KG1 (cell line): ENCODE measurements at places on chromosomes 12 and 14.

DNA sequence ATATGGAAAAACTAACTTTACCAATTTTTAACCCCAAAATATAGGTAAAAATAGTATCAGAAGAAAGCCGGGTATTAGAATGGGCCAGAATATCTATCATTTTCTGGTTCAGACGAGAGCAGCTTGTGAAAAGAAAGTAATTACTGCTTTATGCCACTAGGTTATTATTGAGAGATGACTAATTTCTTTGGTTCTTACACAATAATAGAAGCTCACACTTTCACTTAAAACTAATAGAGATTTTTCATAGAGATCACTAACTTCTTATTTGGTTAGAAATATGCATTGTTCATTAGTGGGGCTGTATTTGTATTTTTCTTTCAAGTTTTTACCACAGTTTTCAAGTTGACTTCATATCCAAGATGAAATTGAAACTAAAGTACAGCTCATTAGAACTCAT lies 1241.2 kb upstream of the FLRT2 start:
- DNase-seq = no peak

DNA sequence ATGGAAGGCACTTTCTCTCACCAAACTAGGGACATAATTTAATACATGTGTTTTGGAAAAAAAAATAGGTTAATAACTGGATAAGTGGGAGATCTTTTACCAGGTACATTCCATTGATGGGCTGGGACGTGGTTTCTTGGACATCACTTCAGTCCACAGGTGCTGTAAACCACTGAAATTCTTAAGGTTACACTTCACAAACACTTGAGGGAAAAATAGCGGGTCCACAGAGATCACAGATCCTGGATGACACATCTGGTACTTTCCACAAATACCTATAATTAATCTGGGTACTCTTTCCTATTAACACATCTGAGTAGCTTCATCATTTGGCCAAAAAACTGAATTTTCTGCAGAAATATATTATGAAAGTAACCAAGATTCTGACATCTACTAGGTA lies 85.0 kb downstream of the POLR3B start:
- no peak for DNase-seq

DNA sequence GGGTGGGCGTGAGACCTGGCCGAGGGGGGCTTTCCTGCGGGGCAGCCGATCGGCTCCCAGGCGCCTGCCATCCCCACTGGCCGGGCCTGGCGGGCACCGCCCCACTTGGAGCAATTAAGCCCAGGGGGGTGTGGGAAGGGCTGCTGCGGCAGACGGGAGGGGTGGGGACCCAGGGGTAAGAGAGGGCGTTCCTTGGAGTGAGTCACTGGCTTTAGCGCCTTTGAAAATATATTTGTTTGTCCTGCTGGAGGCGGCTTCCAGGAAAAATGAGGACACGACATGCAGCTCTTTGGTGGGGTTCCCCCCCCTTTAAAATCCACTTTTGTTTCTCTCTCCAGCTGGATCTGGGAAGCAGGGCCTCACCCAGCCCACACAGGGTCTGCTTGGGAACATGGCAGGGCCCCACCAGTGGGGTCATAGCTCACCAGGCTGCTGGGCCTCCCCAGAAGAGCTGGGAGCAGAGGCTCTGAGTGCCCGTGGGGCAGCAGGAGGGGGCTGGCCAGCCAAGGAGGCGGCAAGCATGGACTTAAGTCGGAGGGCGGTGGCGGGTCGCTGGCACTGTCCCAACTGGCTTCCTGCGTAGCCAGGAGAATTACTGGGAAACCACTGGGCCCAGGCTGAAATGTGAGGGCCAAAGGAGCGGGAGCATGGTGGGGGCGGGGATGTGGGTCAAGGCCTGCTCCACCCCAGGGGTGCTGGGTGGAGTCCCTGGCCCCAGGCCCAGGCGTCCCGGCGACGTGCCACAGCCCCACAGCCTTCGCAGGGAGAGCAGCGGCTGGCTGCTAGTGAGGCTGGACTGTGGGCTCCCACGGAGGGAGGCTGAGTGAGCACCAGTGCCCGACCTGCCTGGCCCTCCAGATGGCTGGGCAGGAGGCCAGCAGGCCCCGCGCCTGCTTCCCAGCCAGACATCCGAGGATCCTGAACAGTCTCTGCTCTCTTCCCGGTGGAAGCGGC lies 128.0 kb downstream of the RFLNA start:
- DNase-seq = no peak

DNA sequence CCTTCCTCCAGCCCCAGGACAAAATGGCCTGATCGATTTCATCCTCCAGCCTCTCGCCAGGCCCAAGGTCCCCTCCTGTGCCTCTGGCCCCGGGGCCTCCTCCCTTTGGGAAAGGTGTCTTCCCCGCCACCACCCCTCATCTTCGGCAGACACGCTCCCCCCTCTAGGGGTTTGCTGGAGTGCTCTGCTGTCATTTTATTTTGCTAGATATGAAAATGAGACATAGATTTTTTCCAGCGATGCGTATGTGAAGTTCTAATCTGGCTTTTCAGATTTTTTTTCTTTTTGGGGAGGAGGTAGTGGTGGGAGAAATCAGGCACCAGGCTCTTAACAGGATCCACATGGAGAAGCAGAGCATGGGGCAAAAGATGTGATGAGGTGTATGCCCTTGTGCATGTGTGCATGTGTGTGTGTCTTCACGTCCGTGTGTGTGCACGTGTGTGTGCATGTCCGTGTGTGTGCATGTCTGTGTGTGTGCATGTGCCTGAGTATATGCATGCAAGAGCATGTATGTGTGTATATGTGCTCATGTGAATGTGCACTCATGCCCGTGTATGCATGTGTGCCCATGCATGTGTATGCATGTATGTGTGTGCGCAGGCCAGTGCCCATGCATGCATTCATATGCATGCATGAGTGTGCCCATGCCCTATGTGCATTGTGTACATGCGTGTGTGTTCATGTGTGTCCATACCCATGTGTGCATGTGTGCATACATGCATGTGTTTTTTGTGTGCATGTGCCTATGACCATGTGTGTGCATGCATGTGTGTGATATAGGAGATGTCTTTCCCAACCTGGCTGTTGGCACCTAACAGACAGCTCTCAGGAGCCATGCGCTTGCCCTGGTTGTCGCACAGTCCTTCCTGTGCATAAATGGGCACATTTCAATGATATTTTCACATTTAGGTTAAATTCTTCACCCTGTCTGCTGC lies 203.0 kb downstream of the RBM19 start:
- no peak for DNase-seq

- no peak for DNase-seq
Measured at GRCh38 chr12:104006929-104007328, 41.3 kb downstream of the TDG start.

GRCh38 chr12:130920723-130921381 lies 32.9 kb upstream of the ADGRD1 start:
- DNase-seq = no peak

- no peak for DNase-seq
Measured at GRCh38 chr14:101920271-101920670, 44.1 kb upstream of the DYNC1H1 start.

GRCh38 chr14:53174918-53175317 lies 21.8 kb upstream of the DDHD1 start:
- no peak for DNase-seq

DNA sequence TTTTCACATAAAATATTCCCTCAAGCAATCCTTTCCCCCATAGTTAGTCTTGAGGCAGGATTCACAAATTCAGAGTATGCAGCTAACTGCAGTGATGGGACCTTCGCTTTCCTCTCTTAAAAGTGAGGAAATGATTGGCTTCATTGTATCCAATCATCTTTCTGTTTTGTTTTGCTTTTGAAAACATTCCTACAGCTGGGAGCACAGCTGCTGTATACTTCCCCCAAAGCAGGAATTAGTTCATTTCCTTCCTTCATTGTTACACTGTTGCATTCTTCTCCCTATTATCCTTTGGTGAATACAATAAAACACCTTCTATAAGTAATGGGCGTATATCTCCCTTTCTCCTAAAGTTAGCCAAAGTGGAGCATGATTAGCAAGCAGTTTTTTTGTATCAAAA lies 9.4 kb upstream of the GAS2L3 start:
- no peak for DNase-seq

DNA sequence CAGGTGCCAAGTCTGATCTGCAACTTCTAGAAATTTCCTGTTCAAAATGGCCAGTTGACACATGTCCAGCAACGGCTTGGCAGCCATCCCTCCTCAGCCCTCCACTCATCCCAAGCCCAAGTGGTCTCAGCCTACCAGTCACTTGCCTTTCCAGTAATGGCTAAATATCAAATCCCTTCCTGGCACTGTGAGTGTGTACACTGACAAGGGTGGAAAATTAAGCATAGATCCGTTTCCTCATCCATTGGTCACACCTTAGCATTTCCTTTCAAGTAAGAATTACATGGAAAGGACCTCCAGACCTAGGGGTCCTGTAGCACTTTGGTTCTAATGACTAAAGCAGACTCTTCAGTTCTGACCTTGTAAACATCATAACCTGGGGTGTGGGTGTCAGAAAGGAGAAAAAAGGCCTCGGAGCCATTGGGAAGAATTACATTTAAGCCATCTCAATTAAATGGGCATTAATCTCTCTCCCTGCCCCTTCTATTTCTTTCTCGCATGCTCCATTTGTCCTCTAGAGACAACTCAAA lies 15.4 kb downstream of the LLPH start:
- DNase-seq = no peak

DNA sequence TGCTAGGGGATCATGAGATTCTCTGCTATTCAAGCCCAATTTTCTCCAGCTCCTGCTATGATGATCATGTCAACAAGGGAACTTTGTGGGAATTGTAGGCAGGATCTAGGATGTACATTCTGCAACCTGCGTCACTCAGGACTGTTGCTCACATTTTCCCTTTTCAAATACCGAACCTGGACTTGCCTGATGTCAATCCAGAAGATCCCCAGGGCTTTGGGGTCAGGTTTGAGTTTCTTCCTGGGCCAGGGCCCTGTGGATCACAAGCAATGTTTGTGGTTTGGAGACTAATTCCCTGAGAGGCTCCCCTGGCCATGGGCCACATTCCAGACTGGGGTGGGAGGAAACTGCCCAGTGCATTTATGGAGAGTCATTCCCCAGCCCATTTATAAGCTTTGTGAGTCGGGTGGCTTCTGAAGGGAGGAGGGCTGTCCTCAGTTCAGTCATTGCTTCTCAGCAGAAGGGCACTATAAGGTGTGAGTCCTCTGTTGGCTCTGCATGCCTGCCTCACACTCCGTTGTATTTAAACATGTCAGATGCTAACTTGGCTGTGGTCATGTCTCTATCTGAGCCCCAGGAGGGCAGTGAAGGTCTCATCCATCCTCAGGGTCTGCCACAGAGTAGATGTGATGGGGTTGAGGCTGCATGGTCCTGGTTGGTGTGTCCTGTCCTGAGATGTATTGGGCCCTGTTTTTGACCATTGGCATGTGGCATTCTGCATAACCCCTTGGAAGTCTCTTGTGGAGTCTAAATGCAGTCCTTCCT lies 6.5 kb downstream of the KRT86 start:
- no peak for DNase-seq

- peak; percentile 42 for DNase-seq
Measured at GRCh38 chr12:26473291-26473690, 277.9 kb downstream of the SSPN start.

DNA sequence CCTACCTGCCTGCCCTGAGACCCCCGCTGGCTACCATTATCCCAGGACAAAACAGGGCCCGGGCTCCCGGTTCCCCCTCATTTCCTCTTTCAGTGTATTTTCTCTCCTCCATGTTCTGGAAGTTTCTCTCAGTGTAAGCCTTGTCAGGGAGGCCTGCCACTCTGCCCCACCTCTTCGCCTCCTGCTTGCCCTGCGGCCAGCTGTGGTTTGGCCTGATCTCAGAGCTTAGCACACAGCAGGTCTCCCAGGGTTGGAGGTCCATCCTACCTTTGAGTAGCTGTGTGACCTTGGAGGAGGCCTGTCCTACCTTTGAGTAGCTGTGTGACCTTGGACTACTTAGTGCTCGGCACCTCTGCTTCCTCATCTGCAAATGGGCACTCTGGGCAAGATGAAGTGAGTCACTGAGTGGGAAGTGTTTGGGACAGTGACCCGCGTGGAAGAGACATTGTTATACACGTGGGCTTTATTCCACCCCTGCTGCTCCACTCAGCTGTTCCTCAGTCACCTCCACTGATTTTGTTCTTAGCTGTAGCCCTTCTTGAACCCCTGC lies 212.7 kb downstream of the ZFP36L1 start:
- DNase-seq = no peak

DNA sequence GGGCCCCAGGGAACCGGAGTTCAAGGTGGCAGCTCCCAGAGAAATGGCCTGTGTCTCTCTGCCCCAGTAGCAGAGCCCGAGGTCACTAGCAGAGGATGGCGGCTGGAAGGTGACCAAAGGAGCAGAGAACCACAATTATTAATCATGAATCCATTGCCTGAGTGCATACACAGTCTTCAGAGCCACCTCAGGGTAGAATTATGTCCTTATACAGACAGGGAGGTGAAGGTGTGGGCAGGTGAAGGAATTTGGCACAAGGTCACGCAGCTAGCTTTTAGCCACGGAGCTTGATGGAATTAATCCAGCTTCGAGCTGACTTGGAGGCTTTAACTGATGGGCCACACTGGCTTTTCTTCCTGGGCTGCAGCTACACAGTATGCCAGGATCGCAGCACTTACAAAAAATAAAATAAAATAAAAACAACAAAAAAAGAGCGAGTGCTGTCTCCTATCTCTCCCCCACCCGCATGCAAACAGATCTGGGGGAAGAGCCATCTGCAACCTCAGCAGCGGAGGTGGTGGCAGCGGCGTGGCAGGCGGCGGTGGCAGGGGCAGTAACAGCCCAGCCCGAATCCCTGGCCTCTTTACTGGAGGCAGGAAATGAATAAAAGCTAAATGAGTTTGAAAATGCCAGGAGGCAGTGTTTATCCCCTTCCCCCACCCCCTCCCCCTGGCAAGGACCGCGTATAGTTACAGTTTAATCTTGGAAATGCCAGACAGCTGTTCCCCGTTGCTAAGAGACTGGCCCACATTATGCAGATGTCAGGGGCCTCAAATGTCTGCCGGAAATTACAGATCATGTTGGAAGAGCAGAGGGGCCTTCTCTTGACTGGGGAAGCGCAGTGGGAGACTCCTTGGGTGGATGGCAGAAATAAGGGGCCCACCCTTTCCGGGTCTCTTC lies 93.5 kb downstream of the LRRC74A start:
- DNase-seq = no peak

DNA sequence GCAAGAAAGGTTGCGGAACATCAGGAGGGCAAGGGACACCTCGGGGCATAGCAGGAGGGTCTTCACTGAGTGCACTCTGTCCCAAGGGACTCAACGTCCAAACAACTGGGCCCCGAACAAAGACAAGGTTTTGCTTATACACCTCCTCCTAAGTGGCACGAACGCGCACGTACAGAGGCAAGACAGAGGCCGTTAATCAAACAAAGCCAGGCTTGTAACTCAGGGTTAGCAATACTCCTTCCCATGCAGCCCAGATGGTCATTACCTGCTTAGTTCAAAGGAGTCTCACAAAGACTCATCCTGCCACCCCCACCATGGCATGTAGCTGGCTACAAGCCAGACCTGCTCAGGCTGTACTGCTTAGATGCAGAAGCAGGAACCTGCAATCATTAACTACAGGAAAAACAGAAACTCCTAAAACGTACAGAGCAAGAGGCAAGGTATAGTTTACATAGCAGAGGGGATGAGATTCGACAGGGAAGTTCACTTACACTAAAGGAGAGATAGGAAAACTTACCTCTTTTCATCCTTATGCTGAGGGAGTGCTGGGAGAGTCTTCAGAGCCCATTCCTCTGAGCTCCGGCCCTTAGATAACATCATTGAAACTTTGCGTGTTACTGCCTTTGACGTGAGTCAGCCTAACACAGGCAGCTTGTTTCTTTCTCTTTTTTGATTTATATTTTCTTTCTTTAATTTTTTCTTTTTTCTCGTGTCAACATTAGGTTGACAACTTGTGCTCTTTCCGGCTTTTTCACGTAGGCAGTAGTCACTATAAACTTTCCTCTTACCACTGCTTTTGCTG lies 1319.1 kb downstream of the TMEM121 start:
- peak; percentile 83 for DNase-seq
